Activated CD8-positive, alpha-beta memory T cell treated with anti-CD3 and anti-CD28 coated beads, Interleukin-2, amount 10 ng/mL, durations not matched to agents 7 days and 5 days (primary cell): ENCODE measurements at places on chromosomes 3 and 15.
A peak's percentile ranks its signal among the peaks of the same experiment; 100 is the strongest.

- DNase-seq, result no peak
Measured at GRCh38 chr3:32405155-32405554, 13.5 kb downstream of the CMTM7 start.

DNA sequence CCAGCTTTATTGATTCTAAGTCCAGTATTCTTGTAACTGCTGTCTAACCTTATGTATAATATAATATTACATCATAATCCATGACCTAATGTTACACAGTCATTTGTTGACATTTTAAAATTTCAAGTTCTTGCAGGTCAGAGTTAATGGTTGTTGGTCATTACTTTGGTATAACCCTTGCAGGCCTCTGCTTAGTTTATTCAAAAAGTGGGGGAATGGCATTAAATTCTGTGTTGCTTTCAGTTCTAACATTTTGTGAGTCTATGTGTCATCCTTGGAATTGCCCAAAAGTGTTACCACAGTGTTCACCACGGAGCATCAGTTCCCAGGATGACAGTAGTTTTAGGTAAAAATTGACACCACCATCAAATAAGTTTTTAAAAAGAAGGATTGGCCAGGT is 174.8 kb upstream of the BCL6 start:
- DNase-seq, result no peak

GRCh38 chr3:171685116-171685895 is 125.0 kb downstream of the PLD1 start:
- DNase-seq, result no peak

- DNase-seq, result peak; percentile 41
Measured at GRCh38 chr3:126034481-126035361, 49.2 kb downstream of the SLC41A3 start.
